ENCODE measurements at places on chromosomes 1 and 21.

DNA sequence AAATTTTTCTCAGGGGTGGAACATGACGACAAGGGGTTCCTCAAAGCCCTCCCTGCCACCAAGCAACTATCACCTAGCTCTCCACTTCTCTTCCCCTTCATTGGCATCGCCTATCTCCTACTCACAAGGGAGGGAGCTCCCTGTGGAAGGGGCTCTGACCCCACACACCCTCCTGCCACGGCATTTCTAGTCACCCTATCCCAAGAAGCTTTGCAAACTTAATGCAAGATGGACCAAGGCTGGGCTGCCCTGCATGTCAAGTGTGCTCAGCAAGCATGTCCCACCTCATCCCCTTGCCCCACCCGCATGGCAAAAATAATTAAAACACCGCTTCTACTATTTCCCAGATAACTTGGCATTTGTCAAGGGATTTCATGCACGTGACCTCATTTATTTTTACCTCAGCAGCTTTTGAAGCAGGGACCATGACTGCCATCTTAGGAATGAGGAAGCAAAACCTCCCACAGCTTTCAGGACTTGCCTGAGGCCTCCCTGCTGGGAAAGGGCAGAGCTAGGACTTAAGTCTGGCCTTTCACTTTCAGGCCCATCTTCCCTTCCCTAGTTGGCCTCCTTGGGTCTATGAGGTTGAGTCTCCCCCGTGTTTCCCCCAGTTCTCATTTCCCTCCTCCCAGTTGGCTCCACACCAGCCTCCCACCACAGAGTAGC lies 161.3 kb downstream of the TSEN15 start:
- DNase-seq, result no peak

DNA sequence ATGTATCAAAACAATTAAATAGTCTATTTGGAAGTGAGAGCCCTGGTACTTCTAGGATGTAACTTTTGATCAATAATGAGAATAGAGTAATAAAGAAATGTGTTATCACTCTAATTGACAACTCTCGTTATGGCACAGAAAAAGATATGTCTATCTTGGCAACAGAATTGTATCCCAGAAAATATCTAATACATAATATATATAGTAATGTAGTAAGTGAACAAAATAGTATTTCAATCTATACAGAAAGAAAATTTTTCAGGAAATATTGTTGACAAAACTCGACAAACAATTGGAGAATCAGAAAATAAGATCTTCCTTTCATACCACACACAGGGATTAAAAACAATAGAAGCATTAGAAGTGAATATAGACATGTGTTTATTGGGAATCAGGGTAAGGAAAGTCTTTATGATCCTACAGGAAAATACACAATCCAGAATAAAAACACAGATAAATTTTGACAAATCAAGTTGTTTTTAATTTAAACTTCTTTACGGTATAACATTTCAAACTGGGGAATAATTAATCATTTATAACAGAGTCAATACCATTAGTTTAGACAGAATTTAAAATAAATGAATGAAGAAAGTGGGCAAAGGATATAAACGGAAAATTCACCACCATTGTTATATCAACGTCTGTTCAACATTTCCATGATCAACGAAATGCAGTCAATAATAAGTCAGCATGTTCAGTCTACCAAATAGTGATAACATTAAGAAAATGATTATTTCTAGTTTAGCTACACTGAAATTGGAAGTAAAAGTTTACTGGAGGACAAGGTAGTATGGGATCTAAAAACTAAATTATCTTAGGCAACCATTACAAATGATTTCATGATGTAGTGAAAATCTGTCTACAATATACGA lies 1526.5 kb upstream of the TPTE start:
- no peak for DNase-seq

DNA sequence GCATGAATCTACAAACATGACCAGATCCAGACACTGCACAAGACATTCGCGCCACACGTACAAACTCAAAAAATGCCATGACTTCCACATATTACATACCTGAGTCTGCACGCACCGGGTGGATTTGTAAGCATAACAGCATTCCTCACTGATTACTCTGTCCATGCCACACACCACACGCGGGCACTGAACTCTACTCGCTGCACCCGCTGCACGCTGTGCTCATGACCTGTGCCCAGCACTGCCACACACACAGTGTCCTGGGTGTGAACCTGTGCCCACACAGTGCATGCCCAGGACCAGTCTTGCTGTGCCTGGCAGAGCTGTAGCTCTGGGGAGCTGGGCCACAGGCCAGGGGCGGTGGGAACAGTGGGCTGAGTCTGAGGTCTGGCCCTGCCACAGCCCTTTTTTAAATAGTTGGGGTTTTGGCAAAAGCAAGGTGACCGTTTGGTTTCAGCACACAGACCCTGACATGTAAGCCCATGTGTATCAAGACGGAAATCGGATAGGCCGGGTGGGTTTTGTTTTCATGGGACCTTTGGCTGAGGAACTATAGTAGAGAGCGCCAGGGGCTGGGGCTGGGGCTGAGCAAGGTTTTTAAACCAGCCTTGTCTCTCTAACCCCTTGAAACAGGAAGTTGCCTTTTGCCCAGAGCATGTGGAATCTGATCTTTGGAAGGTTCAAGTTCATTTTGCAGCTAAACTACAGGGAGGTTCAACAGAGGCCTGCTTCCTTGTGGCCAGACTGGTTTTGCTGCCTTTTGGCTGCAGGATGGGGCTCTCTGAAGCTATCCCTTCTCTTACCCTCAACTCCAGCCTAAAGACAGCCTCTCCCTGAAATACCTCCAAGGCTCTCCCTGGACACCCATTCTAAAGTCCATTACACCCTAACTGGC lies 12.3 kb upstream of the GOLT1A start:
- DNase-seq, result no peak

DNA sequence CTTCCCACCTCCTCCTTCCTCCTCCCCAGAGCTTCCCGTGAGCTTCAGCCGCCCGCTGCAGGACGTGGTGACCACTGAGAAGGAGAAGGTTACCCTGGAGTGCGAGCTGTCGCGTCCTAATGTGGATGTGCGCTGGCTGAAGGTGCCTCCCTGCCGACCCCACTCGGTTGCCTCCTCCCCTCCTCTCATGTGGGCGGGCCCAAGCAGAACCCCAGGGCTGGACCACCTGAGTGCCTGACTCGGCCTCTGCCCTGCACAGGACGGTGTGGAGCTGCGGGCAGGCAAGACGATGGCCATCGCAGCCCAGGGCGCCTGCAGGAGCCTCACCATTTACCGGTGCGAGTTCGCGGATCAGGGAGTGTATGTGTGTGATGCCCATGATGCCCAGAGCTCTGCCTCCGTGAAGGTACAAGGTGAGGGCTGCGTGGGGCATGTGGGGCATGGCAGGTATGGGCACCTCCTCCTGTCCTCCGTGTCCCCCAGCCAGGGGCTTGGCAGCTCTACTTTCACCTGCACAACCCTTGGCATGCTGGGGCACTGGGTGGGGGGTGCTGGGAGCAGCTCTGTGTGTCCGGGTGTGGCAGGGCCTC lies 69.2 kb downstream of the OBSCN start:
- DNase-seq, result no peak

DNA sequence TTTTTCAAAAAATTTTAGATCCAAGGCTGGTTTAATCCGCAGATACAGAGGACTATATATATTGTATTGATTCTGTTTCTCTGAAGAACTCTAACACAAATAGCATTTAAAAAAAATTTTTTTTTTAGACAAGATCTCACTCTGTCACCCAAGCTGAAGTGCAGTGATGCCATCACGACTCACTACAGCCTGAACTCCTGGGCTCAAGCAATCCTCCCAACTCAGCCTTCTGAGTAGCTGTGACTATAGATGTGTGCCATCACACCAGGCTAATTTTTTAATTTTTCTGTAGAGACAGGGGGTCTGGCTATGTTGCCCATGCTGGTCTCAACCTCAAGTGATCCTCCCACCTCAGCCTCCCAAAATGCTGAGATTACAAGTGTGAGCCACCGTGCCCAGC lies 3.0 kb downstream of the ANKRD45 start:
- no peak for DNase-seq
